NCI-H1048 (cell line): ENCODE measurements at places on chromosomes 11 and 22.

DNA sequence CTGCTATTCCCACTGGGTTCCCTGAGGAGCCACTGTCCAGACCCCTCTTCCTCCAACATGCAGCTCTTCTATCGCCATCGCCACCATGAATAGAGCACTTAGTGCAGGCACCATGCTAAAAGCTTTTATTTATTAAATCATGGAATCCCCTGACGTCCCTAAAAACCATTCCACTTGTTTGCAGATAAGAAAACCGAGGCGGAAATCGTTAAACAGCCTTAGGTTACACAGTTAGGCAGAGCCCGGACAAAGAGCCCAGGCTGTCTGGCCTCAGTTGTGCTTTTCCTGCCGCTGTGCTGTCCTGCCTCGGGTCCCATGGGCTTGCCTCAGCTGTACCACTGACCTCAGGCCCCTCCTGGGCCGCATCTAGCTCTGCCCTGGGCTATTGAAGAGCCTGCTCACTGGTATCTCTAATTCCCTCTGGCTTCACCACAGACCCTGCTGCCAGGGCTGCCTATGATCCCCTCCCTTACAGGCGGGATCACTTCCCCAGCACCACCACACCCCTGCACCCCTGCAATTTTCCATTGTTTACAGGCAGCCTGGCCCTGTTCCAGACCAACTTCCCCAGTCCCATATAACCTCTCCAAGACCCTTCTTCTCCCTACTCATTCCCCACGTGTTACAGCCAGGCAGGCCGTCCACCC, 13.0 kb upstream of the TUB start:
- no peak for DNase-seq

DNA sequence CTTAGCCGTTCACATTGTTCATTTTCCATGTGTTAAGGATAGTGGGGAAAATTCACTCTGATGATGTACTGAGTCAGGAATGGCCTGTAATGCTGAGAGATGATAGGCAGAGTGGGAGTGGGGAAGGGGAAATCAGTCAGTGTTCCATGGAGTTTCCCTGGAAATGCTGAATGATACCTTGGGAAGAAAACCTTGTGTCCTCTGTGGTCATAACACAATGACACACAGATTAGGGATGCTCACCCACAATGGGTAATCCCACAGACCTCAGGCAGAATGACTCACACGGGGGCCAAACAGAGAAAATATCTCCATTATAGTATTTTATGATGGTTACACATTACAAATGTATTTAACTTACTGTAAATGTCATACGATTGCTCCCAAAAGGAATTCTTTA, 118.0 kb downstream of the SNX19 start:
- DNase-seq, result no peak

GRCh38 chr11:6205366-6205765, at the start of gene C11orf42:
TSS of gene C11orf42 (plus strand) at chr11:6205557. CDS start at chr11:6205616, 59 bp downstream.
- no peak for DNase-seq

GRCh38 chr11:134535029-134536025, 123.3 kb upstream of the B3GAT1 start:
- DNase-seq, result no peak

- DNase-seq, result no peak
Measured at GRCh38 chr11:61927501-61927900, 10.1 kb upstream of the RAB3IL1 start.

DNA sequence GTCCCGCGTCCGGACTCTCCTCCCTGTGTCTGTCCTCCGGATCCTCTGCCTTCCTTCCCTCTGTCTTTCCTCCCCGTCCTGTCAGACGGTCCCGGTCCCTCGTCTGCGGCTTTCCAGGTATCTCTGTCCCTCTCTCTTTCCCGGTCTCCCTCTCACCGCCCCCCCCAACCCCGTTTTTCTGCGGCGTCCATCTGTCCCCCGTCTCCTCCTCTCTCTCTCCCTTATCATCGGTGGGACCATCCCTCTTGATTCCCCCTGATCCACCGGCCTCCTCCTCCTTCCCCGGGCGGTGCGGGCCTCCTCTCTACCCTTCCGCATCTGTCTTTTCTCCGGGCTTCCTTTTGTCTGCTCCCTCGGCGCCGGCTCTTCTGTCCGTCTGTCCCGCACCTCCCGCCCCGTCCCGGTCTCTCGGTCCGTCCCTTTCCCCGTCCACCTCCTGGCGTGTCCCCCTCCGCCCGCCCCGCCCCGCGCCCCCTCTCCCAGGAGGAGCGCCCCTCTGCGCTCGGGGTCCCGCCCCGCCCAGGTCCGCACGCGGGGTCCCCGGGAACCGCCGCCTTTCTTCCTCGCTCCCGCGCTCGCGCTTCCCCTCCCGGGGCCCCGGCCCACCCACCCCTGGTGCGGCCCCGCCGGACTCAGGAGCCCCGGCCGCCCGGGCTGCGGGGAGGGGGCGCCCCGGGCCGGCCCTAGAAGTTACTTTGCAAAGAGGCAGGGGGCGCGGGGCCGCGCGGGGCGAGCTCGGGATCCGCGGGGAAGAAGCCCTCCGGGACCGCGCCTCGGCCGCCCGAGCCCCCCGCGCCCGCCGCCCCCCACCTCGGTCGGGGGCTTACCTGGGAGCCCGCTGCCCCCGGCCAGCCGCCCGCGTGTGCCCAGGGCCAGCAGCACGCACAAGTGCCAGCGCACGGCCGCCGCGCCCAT, 568 bp downstream of the SCUBE1 start:
- DNase-seq, result no peak

DNA sequence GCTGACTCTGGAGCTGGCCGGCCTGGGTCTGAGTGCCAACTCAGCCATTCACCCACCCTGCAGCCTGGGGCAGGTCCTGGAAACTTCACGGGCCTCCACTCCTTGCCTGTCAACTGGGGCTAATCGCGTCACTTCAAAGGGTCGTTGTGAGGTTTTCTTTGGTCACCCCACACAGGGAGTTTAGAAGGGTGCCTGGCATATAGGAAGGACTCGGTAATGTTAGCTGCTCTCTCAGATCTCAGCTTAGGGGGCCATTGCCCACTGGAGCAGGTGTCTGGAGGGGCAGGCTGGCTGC, 7.3 kb downstream of the INCENP start:
- DNase-seq, result no peak

GRCh38 chr11:36488096-36488495, 22.0 kb downstream of the TRAF6 start:
- DNase-seq, result no peak

DNA sequence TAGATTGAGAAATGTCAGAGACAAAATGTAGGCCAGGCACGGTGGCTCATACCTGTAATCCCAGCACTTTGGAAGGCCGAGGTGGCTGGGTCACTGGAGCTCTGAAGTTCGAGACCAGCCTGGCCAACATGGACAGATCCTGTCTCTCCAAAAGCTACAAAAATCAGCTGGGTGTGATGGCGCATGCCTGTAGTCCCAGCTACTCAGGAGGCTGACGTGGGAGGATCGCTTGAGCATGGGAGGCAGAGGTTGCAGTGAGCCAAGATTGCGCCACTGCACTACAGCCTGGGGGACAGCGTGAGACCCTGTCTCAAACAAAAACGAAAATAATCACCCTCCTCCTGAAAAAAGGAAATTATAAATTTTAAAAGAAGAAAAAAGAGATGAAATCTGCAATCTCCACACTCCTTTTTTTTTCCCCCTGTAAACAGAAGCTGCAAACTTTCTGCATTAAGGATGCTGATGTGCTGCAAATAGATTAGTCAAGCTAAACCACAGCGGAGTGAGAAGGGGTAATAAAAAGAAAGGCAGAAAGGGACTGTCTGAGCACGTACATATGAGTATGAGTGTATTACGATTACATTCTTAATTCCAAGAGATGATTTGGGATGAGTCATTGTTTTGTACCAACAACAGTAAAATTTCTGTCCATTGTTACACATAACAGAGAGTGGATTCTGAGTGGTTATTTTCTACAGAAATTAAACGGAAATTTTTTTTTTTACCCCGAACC, 87.3 kb downstream of the SIK3 start:
- no peak for DNase-seq

DNA sequence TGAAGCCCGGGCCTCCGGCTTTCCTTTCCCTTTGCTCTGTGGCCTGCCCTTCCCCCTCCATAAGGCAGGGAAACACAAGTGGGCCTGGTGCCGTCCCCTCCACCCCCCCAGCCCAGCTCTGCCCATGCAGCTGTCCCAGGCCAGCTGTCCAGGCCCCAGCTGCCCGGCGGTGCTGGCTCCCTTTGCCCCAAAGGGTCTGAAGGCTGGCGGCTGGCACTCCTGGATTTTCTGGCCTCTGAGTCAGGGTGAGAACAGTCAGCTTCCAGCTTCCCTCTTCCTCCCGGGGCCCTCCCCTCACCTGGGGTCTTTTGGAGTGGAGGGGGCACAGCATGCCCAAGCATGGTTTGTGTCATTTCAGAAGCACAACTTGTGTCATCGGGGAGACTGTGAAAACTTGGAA, 27.8 kb downstream of the CD82 start:
- DNase-seq, result no peak

GRCh38 chr22:45454275-45454674, 40.8 kb downstream of the RIBC2 start:
- DNase-seq, result no peak

DNA sequence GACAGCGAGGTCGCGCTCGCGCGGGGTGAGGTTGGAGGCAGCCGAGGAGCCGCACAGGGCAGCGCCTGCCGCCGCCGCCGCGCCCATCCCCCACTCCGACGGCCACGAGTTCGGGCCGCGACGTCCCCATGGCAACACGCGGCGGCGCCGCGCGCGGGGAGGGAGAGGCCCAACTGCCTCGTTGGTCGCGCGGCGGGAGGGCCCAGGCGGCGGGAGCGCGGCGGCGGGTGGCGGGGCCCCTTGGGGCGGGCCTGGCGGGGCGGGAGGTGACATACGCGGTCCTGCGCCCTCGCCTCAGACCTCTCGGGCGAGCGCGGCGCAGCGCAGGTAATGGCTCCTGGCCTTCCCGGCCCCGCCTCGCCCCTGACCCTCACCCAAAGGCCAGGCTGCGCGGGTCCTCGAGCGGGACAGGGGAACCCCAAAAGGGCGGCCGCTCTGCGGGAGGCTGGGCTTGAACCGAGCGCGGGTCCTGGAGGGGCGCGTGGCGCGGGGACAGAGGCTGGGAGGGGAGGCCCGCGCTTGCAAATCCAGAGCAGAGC, at the start of gene DEUP1:
Gene DEUP1 (plus strand): TSS at position 297 of the 539 bp plus-strand sequence. CDS start 1,518 bp downstream, outside the sequence.
- DNase-seq, result no peak

- no peak for DNase-seq
Measured at GRCh38 chr11:110410651-110411050, 19.1 kb upstream of the FDX1 start.

DNA sequence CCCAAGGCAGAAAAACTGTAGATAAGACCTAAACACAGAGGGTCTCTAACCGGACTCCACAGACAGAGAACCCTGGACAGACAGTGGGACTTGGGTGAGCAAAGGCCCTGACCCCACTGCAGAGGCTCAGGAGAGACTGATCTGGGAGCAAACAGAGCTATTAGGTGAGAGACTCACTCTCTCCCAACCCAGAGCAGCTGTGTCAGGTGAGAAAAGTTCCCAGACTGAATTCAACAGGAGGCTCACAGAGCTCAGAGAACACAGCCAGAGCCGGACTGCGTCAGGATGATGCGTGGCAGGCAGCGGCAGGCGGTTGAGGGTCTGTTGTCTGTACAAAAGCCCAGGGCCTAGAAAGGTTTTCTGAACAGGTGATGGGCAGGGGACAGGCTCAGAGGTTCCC, 5.5 kb downstream of the RFPL2 start:
- no peak for DNase-seq

DNA sequence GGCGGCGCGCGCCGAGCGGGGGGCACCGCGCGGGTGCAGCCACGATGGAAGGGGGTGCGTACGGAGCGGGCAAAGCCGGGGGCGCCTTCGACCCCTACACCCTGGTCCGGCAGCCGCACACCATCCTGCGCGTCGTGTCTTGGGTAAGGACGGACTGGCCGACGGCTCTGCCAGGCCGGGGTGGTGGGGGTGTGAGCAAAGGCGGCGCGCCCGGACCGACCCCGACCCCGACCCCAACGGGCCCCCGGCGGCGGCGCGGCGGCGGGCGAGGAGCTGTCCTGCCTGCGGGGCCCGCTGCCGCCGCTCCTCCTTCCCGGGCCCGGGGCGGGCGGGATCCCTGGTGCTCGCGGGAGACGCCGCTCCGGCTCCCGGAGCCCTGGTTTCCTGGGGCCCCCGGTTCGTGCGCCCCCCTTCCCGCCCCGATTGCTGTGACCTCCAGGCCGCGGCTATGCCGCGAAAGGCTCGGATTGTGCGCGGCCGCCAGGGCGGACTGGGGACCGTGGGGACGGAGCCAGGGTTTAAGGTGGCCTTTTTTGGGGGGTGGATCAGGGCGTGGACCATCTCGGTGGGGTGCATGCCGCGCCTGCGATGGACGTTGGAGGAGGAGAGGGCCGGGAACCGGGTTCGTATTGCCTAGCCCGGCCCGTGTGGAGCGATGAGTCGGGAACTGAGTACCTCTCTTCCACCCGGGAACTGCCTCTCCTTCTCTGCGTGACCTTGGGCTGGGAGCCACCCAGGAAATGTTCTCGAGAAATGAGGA, at the start of gene SYNGR1:
Gene SYNGR1 (plus strand): TSS at position 25 of the 760 bp plus-strand sequence. CDS start 20 bp downstream, at position 45.
- no peak for DNase-seq

DNA sequence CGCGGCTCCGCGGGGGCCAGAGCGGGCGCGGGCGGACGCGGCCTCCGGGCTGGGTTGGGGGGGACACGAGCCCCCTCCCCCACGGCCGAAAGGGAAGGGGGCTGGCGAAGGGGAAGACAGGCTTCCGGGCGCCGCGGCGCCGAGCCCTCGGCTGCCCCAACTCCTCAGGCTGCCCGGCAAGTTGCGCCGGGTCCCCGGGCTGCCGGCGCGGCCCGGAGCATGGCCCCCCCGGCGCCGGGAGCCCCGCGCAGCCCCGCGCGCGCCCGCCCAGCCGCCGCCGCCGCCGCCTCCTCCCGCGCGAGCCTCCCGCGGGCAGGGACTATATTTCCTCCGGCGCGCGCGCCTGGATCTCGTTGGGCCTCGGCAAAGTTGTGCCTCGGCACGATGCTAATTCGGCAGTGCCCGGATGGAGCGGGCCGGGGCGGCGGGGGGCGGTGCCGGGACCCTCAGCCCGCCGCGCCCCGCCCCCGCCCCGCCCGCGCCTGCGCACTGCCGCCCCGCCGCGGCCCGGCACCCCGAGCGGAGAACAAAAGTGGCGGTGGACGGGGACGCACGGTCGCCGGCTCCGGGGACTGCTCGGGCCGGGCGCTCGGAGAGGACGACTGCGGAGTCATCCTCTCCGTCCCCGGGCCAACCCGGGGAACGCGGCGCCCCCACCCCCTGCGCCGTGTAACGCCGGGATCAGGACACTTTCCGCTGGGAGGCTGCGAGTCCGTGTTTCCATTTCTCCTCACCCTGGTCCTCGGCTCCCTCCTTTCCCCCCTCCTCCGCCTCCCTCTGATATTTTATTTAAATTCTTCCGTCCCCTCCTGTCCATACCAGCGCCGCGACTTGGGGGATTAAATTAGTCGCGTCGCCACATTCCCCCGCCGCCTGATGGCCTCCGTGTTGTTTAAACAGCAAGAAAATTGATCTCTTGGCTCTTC, at the start of gene PHF21B:
Gene PHF21B (minus strand): TSS at position 400 of the 926 bp plus-strand sequence. CDS start 456 bp downstream, outside the sequence.
- peak; percentile 48 for DNase-seq
